ENCODE measurements at places on chromosomes 13 and 19. TPM values are rescaled to one million over a fixed set of nuclear protein-coding genes. Genes with fewer than 3 reads are reported as not detected.

DNA sequence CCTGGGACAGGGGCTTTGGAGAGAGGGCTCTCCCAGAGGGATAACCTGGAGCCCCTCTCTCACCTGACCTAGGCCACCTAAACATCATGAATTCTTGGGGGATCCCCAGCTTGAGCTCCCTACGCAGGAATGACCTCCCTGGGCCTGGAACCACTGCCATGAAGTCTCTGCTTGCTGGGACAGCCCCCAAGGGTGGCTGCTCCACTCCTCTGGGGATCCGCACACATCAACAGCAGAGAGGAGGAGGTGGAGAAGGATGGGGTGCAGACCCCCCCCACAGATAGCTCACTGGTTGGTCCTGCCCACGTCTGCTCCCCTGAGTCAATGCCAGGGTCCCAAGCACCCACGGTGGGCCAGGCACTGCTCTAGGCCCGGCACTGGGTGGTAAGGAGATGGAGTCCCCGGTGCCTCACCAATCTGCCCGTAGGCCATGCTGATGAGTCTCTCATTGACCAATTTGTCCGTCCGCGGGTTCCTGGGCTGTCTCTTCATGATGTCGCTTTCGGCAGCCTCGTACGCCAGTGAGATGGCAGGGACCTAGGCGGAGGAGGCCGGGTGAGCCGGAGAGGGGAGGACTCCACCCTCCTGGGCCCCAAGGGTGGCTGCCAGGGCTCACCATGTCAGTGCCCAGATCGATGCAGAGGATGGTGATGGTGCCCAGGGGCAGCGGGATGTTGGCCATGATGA, 10.8 kb upstream of the RABAC1 start:
- no peak for DNase-seq
- H3K4me1 ChIP-seq = no peaks in the 10 kb centered on the region
- H3K27me3 ChIP-seq = no peaks in the 10 kb centered on the region
- H3K36me3 ChIP-seq = peaks cover 7% of the 10 kb centered on the region

Gene ABHD8
- total RNA-seq = 12.8 TPM

Gene NLRP11
- total RNA-seq = not detected

GRCh38 chr13:35449821-35450220, 26.7 kb downstream of the MAB21L1 start:
- H3K4me3 ChIP-seq = no peak overlapping the region
- no peak overlapping the region for H3K27ac ChIP-seq
- no peaks in the 10 kb centered on the region for H3K36me3 ChIP-seq
- no peaks in the 10 kb centered on the region for H3K27me3 ChIP-seq
- H3K4me1 ChIP-seq = no peaks in the 10 kb centered on the region
- DNase-seq = no peak

Gene HSH2D
- total RNA-seq = 2.3 TPM

DNA sequence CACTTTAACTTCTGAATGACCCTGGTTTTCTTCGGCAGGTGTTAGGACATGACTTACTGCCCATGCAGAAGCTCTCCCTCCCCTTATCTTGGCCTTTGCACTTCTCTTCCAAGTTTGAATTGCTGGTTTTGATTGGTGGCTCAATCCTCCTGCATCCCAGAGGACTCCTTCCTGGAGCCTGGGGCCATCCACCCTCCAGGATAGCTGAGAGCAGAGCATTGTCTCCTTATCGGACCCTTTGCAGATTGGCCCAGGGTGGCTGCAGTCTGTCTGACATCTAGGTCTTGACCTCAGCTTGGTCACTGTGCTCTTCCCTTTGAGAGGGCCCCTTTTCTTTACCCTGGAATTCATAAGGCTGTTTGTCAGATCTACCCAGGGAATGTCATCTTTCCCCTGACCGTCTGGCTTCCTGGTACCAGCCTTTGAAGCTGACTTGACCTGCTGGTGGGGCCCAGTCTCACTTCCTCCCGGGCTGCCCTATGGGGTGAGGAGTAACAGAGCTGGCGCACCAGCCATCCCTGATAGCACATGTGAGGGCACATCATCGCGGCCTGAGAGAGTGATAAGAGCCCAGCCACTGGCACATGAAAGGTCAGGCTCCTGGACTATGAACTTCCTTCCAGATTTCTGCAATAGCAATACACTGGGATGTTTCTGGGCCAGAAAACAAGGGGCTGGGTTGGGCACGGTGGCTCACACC, 172.9 kb upstream of the UBL3 start:
- DNase-seq = no peak
- H3K36me3 ChIP-seq = no peaks in the 10 kb centered on the region
- H3K4me1 ChIP-seq = peaks cover 7% of the 10 kb centered on the region
- no peaks in the 10 kb centered on the region for H3K27me3 ChIP-seq
- H3K27ac ChIP-seq = no peak overlapping the region

Gene RXFP2
- total RNA-seq = not detected

GRCh38 chr19:12937093-12937926, 1.1 kb upstream of the CALR start:
- H3K36me3 ChIP-seq = peaks cover 47% of the 10 kb centered on the region
- no peaks in the 10 kb centered on the region for H3K4me1 ChIP-seq
- no peaks in the 10 kb centered on the region for H3K27me3 ChIP-seq
- peak overlapping the region; percentile 99 for H3K4me3 ChIP-seq
- no peak overlapping the region for H3K27ac ChIP-seq

Gene LILRB5
- total RNA-seq = 0.09 TPM

- no peaks in the 10 kb centered on the region for H3K4me1 ChIP-seq
- H3K27me3 ChIP-seq = no peaks in the 10 kb centered on the region
- no peak overlapping the region for H3K4me3 ChIP-seq
- no peak overlapping the region for H3K27ac ChIP-seq
- H3K36me3 ChIP-seq = peaks cover 9% of the 10 kb centered on the region
These were observed 20.7 kb upstream of the ZNF331 start for GRCh38 chr19:53517114-53517741.

Gene ZNF568
- 3.1 TPM for total RNA-seq

Gene AMER2
- 0.04 TPM for total RNA-seq

- no peaks in the 10 kb centered on the region for H3K36me3 ChIP-seq
- no peak overlapping the region for H3K27ac ChIP-seq
- no peaks in the 10 kb centered on the region for H3K4me1 ChIP-seq
- H3K4me3 ChIP-seq = no peak overlapping the region
- DNase-seq = no peak
These were observed 202.2 kb downstream of the SUCLA2 start for GRCh38 chr13:47798906-47799305.

DNA sequence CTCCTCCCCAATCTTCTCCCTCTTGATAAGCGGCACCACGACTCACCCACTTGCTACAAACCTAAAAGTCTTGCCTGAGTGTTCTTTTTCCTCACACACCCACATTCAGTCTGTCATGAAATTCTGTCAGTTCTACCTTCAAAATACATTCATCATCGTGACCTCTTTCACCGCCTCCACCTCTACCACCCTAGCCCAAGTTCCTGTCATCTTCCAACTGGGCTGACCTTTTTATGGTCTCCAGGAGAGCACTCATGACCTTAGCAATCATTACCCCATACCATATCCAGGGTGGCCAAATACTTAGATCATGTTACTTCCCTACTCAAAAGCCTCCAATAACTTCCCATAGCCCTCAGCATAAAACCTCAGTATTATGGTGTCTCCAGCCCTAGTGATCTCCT, 110.4 kb upstream of the TSC22D1 start:
- no peak overlapping the region for H3K27ac ChIP-seq
- H3K27me3 ChIP-seq = no peaks in the 10 kb centered on the region
- peaks cover 3% of the 10 kb centered on the region for H3K36me3 ChIP-seq
- no peak overlapping the region for H3K4me3 ChIP-seq

GRCh38 chr13:112968910-112969691, at the start of gene MCF2L:
MCF2L (plus strand) TSS chr13:112969214; CDS start chr13:112969380, 166 bp downstream.
- H3K4me1 ChIP-seq = no peaks in the 10 kb centered on the region
- no peak within 1 kb of the TSS for H3K27ac ChIP-seq
- H3K27me3 ChIP-seq = no peaks in the 10 kb centered on the region

Gene MAMSTR
- 1.4 TPM for total RNA-seq

DNA sequence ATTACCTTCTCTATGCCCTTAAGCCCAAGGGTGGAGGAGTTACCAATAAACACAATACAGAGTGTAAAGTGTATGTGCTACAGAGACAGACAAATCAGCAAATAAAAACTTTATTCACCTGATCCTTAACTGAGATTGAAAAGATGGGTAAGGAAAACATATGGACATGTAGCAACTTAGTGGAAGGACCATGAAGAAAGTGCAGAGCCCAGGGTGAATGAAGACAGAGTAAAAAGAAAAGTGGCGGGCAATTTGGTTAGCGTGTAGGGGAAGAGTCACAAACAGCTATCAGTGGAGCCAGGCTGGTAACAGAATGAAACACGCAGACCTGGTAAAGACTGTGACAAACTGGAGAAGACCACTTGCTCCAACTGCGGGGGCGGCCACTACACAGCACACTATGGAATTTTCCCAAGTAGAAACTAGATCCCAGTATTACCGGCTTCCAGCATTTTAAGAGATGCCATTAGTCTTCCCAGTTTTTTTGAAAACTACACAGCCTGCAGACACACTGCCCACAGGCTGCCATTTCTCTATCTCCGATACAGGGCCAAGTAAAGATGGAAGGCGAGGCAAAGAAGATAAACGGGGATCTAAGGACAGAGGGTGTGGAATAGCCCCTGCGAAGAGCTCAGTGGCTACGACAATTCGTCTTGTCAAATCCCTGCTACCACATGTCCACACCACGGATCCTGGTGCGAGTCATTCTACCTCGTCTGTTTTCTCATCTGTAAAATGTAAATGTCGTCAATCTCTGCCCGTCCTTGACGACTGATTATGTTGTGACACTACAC, 1.2 kb downstream of the UQCRFS1 start:
- H3K36me3 ChIP-seq = peaks cover 40% of the 10 kb centered on the region
- no peak overlapping the region for H3K27ac ChIP-seq
- peak overlapping the region; percentile 97 for H3K4me3 ChIP-seq
- H3K27me3 ChIP-seq = no peaks in the 10 kb centered on the region
- no peak for DNase-seq
- no peaks in the 10 kb centered on the region for H3K4me1 ChIP-seq

GRCh38 chr19:37691881-37692504, 27.6 kb downstream of the ZNF607 start:
- peak; percentile 88 for DNase-seq
- H3K36me3 ChIP-seq = peaks cover 11% of the 10 kb centered on the region
- peak overlapping the region; percentile 82 for H3K4me3 ChIP-seq

GRCh38 chr19:1884291-1884718, 991 bp downstream of the ABHD17A start:
- DNase-seq = no peak
- H3K4me3 ChIP-seq = peak overlapping the region; percentile 91
- no peaks in the 10 kb centered on the region for H3K27me3 ChIP-seq
- no peaks in the 10 kb centered on the region for H3K36me3 ChIP-seq
- no peak overlapping the region for H3K27ac ChIP-seq

Gene LENG9
- total RNA-seq = 3.8 TPM

Gene CHAF1A
- total RNA-seq = 143 TPM

DNA sequence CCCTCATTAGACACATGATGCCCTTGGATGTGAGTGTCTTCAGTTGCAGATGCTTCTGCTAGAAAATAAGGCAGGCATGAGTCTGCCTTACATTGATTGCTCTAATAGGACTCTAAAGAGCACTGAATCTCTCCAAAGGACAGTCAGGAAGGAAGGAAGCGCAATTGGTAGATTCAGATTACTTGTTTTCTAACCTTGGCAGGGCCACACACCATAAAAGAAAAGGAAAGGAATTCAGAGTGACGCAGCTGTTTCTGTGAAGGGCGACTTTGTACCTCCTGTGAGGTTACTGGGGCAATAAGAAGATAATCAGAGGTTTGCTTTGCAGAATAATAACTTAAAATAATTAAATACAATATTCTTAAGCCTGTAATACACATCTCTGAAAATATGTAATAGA, 48.0 kb downstream of the FRY start:
- H3K36me3 ChIP-seq = no peaks in the 10 kb centered on the region
- H3K27me3 ChIP-seq = no peaks in the 10 kb centered on the region
- H3K4me3 ChIP-seq = no peak overlapping the region
- no peak for DNase-seq

Gene TRAPPC5
- 77.4 TPM for total RNA-seq

Gene PCDH9
- 0.09 TPM for total RNA-seq

DNA sequence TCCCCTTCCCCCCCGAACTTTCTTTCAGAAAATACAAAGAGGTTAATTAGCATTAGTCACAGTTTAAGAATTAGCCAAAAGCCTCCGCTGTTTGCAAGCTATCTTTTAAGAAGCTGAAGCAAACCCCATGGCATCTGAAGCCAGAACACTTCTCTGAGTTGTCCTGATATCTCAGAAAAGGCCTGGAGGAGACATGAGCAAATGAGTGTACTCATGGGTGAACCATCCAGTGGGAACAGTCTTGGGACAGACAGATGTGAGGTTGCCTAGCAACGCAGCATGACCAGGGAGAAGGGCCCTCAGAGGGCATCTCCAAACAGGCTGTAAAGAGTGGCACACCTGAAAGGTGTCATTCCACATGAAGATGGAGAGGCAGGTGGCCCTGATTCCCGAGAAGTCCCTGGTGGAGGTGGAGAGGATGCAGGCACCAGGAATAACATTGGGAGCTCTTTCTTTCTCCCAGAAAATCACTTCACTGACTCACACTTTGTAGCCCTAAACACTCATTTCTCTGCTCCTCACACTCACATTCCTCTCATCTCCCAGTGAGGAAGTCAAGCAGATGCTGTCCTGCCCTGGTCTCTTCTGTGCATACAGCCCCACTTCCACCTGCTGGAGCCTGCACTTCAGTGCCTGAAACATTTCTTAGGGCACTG, 87.0 kb upstream of the TSHZ3 start:
- peaks cover 26% of the 10 kb centered on the region for H3K36me3 ChIP-seq
- H3K27ac ChIP-seq = no peak overlapping the region
- H3K27me3 ChIP-seq = no peaks in the 10 kb centered on the region
- H3K4me3 ChIP-seq = no peak overlapping the region

DNA sequence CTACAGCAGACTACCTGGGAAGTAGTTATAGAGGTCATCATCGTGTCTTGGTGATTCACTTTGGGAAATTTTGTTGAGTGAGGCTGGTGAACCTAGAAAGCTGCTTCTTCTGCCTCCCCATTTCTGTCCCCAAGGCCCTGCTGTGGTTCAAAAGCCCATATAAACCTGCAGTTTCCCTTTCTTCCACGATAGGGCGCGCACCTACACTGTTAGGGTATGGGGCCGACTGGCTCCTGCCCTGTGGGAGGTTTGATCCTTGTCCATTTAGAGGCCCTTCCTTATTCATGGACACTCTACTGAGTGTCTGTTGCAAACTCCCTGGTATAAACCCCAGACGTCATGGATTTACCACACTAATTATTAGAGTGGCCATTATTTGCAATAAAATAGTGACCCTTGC, 191.8 kb downstream of the GGACT start:
- H3K36me3 ChIP-seq = peaks cover 13% of the 10 kb centered on the region
- H3K27me3 ChIP-seq = no peaks in the 10 kb centered on the region
- H3K4me3 ChIP-seq = no peak overlapping the region
- DNase-seq = peak; percentile 66
